ENCODE measurements at places on chromosomes 5 and 9. TPM values are rescaled to one million over a fixed set of nuclear protein-coding genes. Genes with fewer than 3 reads are reported as not detected.
A peak's percentile ranks its signal among the peaks of the same experiment; 100 is the strongest.

DNA sequence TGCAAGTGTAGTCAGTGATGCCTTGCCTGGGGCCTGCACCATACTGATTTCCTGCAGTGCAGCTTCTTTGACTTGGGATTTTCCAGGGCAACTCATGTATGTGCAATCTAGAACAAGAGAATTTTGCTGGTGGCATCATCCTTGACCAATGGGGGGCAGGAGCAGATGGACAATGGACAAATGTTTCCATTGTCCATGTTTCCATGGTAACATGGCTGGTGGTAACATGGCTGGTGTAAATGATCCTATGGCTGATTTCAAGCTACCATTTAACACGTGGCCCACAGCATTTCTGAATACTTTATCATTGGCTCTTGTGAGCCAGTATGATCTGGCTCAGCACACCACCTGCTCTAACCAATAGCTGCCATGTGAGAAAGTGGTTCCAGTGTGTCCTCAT is 130.1 kb upstream of the OSMR start:
- H3K27me3 ChIP-seq = peaks cover 6% of the 10 kb centered on the region
- no peak for DNase-seq
- no peaks in the 10 kb centered on the region for H3K36me3 ChIP-seq
- H3K4me3 ChIP-seq = no peak overlapping the region
- no peaks in the 10 kb centered on the region for H3K4me1 ChIP-seq
- no peak overlapping the region for H3K27ac ChIP-seq

GRCh38 chr5:167217097-167217743 is 1074.2 kb upstream of the WWC1 start:
- H3K4me3 ChIP-seq = no peak overlapping the region
- H3K36me3 ChIP-seq = no peaks in the 10 kb centered on the region
- no peaks in the 10 kb centered on the region for H3K4me1 ChIP-seq
- H3K27ac ChIP-seq = no peak overlapping the region

GRCh38 chr9:113261917-113262671 is 13.3 kb downstream of the CDC26 start:
- no peak overlapping the region for H3K27ac ChIP-seq
- no peaks in the 10 kb centered on the region for H3K27me3 ChIP-seq
- peaks cover 15% of the 10 kb centered on the region for H3K36me3 ChIP-seq
- DNase-seq = no peak
- H3K4me3 ChIP-seq = no peak overlapping the region

- H3K4me3 ChIP-seq = no peak overlapping the region
- no peaks in the 10 kb centered on the region for H3K4me1 ChIP-seq
- H3K36me3 ChIP-seq = no peaks in the 10 kb centered on the region
- H3K27ac ChIP-seq = no peak overlapping the region
- no peaks in the 10 kb centered on the region for H3K27me3 ChIP-seq
These were observed 426.5 kb upstream of the CD180 start for GRCh38 chr5:67623078-67623477.

DNA sequence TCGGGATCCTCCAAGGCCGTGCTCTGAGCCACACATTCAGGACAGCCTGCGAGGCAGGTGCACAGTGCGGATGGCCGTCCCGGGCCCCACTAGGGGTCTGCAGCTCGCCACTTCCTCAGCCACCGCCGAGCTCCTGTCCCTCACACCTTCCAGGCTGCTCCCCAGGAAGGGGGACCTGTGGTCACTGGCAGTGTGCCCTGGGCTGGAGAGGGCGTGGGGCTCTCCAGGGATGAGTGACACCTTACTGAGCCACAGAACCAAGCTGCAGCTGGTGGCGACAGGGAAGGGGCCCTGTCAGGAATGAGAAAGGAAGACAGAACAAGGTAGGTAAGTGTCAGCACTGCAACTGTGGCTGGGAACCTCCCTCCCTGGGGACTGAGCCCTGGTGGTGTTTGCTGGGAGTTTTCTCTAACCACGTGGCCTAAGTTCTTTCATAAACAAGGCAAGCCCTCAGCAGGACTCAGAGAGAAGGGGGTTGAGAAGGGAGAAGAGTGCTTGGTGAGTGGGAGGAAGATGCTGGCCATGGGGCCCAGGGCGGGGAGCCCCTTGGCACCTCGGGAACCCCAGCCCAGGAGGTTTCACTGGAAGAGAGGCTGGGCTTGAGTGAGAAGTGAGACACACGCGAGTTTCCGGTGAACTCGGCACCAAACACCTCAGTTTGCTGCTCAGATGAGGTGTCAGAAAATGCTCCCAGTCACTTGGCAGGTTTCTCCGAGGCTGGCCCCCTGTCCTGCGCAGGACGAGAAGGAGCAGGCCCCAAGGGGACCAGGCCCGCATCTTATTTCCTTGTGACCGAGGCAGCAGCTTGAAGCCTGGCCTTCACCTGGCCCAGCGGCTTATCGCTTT is 5.2 kb downstream of the IL13 start:
- DNase-seq = peak; percentile 42
- H3K36me3 ChIP-seq = no peaks in the 10 kb centered on the region
- peaks cover 4% of the 10 kb centered on the region for H3K27me3 ChIP-seq

DNA sequence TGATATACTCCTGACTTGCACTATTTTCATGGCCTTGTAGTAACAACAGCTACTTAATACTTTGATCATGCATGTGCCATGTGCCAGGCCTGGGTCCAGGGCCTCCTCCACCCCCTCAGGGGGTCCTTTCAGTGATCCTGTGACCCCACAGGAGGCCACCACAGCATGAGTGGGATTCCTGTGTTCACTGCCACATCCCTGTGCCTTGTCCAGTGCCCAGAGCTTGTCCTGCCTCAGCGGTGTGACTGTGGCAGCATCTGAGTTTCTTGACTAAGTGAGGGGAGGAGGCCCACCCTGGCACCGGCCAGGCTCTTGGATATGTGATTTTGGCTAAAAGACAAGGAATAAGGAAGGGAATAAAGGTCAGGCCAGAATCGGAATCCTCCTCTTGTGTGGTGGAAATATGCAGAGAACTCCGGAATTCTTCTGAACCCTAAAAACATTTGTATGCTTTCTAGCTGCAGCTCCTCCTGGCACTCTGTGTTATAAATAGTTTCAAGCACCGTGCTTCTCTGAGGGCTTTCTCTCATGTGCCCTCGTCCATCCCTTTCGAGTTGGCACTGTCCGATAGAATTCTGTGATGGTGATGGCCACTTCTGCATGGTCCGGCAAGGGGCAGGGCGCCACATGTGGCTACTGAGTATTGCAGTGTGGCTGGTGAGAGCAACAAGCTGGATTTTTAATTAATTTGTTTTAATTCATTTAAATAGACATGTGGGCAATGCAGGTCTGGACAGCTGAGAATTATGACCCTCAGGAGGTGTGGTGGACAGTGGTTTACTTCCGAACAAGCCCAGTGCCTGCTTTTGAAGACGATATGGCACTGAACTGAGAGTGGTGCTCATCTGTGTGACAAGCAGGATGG is 31.8 kb downstream of the TENT4A start:
- DNase-seq = no peak
- peak overlapping the region; percentile 25 for H3K27ac ChIP-seq
- H3K4me1 ChIP-seq = peaks cover 10% of the 10 kb centered on the region
- no peaks in the 10 kb centered on the region for H3K27me3 ChIP-seq
- no peak overlapping the region for H3K4me3 ChIP-seq
- peaks cover 33% of the 10 kb centered on the region for H3K36me3 ChIP-seq

DNA sequence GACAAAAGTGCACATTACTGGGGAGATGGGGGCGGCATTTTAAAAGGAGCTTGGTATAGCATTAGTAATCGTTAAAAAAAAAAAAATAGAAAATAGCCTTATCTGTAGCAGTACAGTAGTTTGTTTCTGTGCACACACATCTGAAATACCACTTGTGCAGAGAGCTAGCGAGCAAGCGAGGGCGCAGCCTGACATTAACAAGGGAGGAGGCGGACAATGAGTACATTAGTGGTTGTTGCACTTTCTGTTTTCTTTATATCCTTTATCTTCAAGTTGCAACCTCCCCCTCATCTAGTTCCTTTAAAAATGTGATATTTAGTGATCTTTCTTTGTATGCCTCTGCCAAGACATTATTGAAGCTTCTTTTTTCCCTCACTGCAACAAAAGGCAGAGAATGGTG is 880 bp upstream of the PTPDC1 start:
- H3K36me3 ChIP-seq = peaks cover 5% of the 10 kb centered on the region
- H3K27ac ChIP-seq = no peak overlapping the region
- no peak for DNase-seq
- no peak overlapping the region for H3K4me3 ChIP-seq
- no peaks in the 10 kb centered on the region for H3K27me3 ChIP-seq

DNA sequence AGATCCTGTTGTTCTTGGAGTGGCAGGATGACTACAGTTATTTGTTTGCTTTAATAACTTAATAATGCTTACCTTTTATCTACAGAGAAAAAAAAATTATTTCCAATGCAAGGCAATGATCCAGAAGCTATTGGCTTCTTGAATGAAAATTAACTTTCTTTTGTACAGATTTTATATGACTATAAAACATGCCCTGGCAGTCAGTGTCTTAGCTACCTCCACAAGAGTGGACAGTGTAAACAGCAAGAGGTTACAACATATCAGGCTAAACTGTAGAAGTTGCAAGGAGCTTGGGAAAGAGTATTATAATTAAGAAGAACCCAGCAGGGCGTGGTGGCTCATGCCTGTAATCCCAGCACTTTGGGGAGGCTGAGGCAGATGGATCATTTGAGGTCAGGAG is 49.1 kb downstream of the BNC2 start:
- H3K27ac ChIP-seq = no peak overlapping the region
- DNase-seq = no peak
- H3K36me3 ChIP-seq = no peaks in the 10 kb centered on the region
- no peaks in the 10 kb centered on the region for H3K27me3 ChIP-seq
- H3K4me1 ChIP-seq = no peaks in the 10 kb centered on the region
- no peak overlapping the region for H3K4me3 ChIP-seq

GRCh38 chr5:6611334-6612256 is 21.2 kb downstream of the NSUN2 start:
- H3K27me3 ChIP-seq = no peaks in the 10 kb centered on the region
- H3K4me3 ChIP-seq = no peak overlapping the region

NIM1K gene
- total RNA-seq = 2.1 TPM

All from activated naive CD8-positive, alpha-beta T cell treated with anti-CD3 and anti-CD28 coated beads for 36 hours (primary cell).